Stomach (tissue), 19 donors: ENCODE measurements at places on chromosomes 1 and 21. TPM values are rescaled to one million over a fixed set of nuclear protein-coding genes. Genes with fewer than 3 reads are reported as not detected.

DNA sequence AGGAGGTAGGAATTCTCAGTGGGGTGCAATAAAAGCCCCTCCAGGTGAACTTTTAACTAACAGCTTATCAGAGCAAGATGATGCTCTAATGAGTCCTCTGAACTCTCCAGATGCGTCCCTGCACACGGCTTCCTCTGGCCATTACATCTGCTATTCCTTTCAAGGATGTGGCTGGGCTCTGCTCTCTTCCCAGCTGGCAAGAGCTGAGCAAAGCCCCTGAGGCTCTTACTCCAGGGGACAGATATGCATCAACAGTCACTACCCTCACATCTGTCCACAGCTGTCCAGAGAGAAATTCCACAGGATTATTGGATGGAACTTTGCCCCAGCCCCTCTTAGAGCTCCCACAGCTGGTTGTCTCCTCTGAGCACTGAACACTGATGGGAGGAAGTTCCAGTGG is 267.8 kb downstream of the C1orf94 start:
- DNase-seq: peak; percentile 8

- DNase-seq: peak; percentile 71
These were observed 448 bp downstream of the G0S2 start for GRCh38 chr1:209675565-209676154.

- no peak for DNase-seq
These were observed 58.6 kb downstream of the PBX1 start for GRCh38 chr1:164617377-164618201.

DNA sequence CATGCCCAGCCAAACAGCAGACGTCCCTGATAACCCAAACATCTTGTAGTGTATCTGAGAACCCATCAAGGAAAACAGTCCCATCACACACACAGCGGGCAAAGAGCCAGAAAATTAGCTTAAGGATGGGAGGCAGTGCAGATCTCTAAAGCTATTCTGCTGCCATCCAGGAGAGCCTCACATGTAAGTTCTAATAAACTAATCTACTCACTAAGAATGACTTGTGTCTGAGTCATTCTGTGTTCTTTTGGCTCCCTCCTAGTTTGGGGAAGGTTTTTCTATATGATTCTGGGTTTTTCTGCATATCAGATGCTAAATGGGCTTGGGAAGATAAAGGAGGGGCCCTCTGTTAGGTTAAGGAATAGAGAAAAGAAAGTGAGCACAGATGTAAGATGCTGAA is 162.8 kb downstream of the HUNK start:
- no peak for DNase-seq

Gene SMIM1
- 12.5 TPM for polyA plus RNA-seq

Gene PROX1
- polyA plus RNA-seq: 1.7 TPM
